ENCODE measurements at places on chromosomes 12 and 14.

- no peak for DNase-seq
These were observed 10.3 kb downstream of the ZBTB39 start for GRCh38 chr12:56995930-56996496.

DNA sequence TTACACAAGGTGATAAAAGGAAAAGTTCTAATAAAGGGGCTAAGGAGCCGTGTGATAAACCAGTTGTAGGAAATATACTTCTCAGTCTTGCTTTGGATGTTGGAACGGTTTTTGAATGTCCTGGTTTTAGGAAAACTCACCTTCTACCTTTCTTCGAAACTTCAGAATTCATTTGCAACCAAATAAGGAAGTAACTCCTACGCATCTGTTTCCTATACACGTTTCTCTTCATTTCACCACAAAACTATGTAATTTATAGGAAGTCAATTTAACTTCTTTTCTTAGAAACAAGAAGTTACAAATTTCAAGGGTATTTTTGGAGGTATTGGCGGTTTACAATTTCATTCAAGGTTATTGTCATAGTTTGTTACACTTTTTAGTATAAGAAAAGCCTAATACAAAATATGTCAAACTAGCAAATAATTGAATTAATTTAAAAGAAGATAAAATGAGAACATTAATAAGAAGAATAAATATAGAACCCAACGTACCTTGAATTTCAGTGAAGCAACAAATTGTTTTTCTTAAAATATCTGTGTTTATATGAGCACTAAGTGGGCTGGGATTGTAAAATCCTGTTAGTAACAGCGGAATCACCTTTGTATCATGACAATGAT is 33.2 kb upstream of the CD69 start:
- DNase-seq = no peak

- no peak for DNase-seq
These were observed 19.0 kb upstream of the PELI2 start for GRCh38 chr14:56099081-56099797.

GRCh38 chr12:65891219-65891618 is 66.9 kb downstream of the HMGA2 start:
- DNase-seq = no peak

- DNase-seq = no peak
These were observed 18.0 kb downstream of the PUS7L start for GRCh38 chr12:43740511-43741100.

DNA sequence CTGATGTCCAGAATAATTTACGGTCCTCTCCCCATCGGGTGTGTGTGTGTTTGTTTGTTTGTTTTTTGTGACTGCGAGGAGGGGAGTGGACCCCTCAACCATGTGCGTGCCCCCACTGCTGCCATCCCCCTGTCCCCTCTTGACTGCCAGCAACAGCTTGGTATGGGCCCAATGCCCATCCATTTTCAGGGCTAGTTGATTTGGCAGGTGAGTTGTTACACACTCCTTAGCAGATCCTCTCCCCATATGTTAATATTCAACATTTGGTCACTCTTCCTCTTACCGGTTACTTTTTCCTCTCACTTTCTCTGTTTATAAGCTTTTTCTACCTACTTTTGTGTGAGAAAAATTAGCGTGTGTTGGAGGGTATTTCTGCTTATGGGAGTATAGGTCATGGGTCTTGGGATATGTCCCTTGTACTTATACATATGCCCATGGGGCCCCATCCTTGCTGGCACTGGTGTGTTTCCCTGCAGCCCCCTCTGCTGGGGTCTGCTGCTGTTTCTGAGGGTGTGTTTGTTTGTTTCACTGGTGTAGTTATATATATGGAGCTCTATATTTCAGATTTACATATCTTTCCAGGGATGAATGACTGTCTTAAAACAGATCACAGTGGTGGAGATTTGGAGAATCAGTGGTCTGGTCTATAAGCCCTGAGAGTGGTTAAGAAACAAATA is 33.8 kb downstream of the ZFHX2 start:
- DNase-seq = no peak

- no peak for DNase-seq
These were observed 12.1 kb downstream of the BMAL2 start for GRCh38 chr12:27344760-27345159.

All from retinal pigment epithelial cell (primary cell).